ENCODE measurements at places on chromosomes 2 and 18.

- DNase-seq, result peak; percentile 16
Observed at GRCh38 chr2:36356298-36356989, 866 bp downstream of the CRIM1 start.

- DNase-seq, result no peak
Observed at GRCh38 chr2:229562472-229563127, 151.8 kb downstream of the DNER start.

GRCh38 chr2:223526106-223526505, 76.1 kb downstream of the SCG2 start:
- no peak for DNase-seq

DNA sequence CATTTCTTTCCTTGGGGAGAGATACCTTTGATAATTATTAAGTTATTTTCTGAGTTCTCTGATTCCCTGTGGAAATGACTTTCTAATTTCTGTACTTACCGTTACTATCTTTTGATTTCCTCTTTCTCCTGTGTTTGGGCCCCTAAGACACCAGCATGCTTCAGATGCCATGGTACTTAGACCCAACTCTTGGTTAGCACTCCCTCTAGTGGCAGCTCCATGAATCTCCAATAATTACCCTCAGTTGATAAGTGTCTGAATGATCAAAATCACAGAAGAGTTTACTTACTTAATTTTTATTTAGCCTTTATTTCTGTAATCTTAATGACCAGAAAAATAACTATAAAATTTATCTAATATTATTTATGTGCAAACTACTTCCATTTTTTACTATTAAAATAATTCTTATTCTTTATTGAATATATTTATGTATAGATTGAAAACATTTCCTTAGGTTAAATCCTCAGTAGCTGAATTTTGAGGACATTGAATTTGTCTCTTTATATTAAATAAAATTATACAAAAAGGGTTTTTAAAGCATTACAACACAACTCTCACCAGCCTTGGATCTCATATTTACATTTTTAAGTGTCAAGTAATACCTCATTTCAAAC, 300.4 kb downstream of the KCNS3 start:
- DNase-seq, result peak; percentile 20

GRCh38 chr2:130375291-130376266, 19.7 kb downstream of the PTPN18 start:
- no peak for DNase-seq

GRCh38 chr2:72051971-72052505, 95.6 kb downstream of the CYP26B1 start:
- no peak for DNase-seq

DNA sequence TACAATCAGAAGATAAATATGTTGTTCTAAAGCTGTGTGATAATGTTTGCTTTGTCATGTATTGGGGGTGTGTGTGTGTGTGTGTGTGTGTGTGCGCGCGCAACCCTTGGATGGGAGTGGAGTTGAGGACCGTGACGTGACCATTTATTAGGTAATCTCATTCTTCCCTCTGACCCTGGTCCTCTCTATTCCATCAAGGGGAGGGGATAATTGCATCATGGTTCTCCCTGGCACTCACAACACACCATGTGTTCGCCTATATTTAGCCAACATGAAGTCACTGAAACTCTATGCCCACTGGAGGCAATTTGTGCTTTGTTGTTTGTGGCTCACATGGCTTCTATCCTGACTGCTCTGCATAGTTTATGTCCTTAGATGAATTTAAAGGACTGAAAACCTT, 79.8 kb upstream of the LRPPRC start:
- DNase-seq, result peak; percentile 9

Data from COR-L47 (cell line).